ENCODE measurements at places on chromosomes 12 and 14.

DNA sequence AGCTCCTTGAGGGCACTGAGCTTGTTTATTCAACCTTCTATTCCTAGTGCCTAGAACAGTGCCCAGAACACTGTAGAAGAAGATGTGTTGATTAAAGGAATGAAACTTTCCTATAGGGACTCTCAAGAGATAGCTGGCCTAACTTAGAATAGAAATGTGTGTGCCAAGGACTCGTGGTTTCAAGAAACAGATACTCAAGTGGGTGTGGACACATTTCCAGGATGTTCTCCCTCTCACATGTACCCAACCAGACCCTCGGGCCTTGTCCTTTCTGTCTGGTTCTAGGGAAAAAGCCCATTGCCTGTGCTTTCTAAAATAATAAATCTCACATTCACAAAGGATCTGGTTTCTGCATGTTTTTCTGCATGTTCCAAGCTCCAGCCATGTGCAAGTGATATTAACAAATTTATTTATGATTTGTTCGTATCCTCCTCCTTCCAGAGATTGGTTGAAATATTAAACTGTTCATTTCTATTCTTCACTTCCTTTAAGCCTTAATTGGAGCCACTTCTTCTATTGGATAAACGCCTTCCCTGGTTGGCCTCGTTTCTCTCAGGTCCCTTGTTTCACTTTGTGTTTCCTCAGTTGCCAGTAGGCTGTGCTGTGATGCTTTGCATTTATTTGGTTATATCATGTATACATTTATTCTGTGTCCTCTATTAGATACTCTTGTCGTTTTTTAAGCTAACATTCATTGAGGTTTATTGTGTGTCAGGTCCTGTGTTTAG lies 89.8 kb downstream of the CRADD start:
- no peak for DNase-seq

DNA sequence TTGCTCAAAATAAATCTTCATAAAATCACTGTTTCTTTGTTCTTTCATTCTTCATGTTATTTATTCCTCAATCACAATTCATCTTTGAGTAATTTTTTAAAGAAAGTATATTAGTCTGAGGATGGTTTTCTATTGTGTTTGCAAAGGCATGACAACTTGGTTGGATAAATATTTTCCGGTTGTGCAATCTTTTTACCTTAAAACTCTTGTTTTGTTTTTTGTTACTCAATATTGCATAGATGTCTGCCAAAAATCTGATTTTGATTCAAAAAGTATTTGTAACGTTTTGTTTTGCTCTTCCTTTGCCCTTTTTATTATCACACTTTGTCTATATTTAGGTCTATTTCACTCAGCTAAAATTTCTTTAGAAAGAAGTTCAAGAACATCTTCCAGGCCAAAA lies 86.2 kb upstream of the SYT1 start:
- no peak for DNase-seq

DNA sequence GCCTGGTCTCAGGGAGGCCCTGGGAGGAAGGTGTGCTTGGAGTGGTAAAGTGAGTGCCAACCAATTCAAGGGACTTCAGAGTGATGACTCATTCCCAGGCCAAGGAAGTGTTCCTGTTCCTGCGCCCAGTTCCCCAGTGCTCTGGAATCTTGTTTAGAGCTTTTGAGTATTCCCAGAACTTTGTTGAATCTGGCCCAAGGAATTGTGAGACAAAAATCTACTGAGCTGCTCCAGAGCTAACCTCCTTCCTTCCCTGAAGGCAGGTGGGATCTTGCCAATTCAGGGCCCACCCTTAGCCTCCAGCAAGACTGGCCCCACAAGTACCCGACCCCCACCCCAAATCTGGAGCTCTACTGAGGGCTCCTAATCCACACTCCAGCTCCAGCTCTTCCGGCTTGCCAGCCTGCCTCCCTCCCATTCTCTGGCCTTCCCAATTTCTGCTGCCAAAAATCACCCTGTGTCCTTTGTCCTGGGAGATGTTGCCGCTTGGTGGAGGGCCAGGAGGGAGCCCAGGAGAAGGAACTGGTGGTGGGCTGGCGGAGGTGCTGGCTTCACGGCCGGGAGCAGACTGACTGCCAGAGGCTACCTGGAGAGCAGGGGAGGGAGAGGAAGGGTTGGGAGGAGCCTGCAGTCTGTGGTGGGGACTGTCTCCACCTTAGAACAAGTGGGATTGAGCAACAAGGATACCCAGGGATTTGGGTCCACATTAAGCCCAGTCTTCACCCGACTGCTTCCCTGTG lies 2.0 kb upstream of the ATN1 start:
- no peak for DNase-seq

DNA sequence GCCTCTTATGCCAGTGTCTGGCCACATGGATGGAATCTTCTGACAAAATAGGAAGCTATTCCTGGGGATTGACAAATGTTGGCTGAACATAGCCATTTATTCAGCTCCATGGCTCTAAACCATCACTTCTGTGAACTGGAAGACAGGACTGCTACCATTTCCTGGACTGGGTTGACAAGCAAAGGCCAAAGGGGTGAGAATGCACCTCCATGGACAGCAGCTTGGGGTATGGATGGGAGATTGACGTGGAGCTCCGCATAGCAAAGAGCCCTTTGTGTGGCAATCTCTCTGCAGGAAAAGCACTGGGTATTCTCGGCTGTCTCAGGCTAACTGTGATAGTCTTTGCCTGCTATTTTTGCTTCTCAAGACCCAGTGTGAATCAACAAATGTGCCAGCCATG lies 223.0 kb upstream of the EGLN3 start:
- DNase-seq: no peak

DNA sequence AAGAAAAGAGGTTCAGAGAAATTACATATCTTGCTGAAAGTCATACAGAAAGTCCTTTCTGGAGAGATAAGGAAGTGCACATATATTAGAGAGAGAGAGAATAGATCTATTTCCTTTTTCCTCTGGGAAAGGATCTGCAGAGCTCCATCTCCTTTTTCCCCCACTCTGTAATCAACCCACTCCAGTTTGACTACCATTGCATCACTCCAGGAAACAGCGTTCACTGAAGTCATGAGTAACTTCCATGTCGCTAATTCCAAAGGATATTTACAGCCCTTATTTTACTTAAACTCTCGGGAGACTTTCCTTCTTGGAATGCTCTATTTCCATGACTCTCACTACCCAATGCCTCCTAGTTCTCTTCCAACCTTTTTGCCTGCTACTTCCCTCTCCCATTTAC lies 72.5 kb upstream of the PARP11 start:
- no peak for DNase-seq

DNA sequence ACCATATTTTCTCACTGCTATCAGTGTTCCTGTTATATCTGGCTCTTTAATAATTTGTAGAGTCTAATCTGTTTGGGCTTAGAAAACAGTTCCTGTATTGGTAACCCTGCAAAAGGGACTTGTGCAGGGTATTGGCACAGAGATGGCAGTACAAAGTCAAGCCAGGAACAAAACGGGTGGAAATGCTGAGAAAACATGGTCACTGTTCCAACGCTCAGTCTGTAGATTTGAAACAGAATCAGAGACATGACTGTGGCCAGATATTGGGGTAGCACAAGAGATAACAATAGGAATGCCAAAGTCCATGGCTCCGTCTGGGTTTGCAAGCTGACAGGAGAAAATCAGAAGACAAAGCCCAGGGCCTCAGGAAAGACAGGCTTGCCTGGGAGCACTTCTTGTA lies 290.7 kb upstream of the PDE3A start:
- no peak for DNase-seq

DNA sequence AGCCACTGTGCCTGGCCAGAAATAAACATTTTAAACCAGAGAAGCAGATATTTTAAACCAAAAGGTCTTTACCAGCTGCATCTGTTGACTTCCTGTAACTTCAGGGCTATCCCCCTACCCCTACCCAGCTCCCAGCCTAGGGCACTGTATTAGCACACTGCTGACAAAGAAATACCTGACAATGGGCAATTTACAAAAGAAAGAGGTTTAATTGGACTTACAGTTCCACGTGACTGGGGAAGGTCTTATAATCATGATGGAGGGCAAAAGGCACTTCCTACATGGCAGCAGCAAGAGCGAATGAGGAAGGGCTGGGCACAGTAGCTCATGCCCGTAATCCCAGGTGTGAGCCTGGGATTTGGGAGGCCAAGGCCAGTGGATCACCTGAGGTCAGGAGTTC lies 26.0 kb downstream of the GEMIN2 start:
- DNase-seq: no peak

GRCh38 chr12:51911788-51912711 lies 4.7 kb downstream of the ACVRL1 start:
- DNase-seq: no peak

- DNase-seq: no peak
These were observed 7.0 kb downstream of the ZNF839 start for GRCh38 chr14:102326583-102326982.

- no peak for DNase-seq
These were observed 108.4 kb downstream of the BRMS1L start for GRCh38 chr14:35934499-35934898.

GRCh38 chr14:52922656-52923055 lies 28.2 kb downstream of the FERMT2 start:
- no peak for DNase-seq

- DNase-seq: no peak
These were observed 67.1 kb upstream of the SRSF5 start for GRCh38 chr14:69699748-69700303.

DNA sequence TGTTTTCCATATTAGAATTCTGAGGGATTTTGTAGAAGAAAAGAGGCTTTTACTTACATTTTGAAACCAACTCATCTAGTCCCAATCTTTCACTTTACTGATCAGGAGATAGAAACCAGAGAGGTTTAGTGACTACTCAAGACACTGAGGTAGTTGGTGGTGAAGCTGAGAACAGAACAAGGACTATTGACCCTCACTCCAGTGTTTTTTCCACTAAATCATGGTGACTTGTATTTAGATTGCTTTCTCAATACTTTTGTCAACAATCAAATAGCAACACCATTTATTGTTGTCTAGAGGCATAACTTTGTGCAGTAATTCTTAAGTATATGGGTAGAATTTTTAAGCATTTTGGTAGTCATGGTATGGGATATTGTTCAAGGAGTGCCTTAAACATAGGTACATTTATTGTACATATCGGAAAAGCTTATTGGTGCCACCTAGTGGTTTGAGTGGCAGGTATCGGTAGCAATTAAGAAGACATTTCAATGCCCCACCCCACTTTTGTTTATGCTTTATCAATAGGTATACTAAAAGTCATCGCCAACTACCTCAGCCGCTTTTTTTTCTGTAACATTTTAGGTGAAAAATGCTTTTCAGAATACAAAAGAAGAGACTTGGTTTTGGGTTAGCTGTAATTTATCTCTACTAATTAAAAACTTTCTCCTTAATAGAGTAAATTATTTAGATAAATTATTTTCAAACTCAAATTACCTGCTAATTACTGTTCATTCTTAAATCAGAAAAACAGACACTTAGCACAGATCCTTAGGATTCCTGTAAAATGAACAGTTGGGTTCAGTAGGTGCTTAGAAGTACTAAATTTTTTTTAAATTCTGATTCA lies 47.3 kb upstream of the PAWR start:
- DNase-seq: no peak

DNA sequence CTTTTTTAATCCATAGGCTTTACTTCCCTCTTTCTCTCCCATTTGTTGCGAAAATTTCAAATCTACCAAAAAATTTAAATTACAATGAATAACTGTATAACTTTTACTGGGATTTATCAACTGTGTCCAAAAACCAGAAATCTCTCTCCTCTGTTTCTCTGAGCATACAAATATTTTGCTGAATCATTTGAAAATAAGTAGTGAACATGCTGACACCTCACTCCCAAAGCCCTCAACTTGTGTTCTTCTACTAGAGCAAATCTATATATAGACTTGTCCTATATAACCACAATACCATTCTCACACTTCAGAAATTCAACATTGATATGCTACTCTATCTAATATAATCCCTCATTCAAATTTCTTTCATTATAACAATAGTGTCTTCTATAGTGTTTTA lies 53.1 kb downstream of the SLCO1C1 start:
- DNase-seq: no peak

DNA sequence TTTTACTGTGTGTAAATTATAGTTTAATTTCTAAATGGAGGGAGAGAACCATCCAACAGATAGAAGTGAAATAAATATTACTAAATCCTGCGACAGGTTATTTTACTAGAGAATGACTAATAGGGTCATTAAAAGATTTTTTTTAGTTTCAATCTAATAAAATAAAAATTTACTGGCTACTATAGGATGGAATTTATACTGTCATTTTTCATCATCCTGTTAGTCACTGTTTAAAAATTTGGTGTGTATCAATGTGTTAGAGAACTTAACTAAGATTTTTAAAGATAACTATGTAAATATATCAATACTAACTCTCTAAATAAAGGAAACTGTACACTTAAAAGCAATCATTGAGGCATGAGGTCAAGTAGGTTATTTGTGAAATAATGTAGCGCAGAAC lies 41.1 kb upstream of the CDKN3 start:
- no peak for DNase-seq

GRCh38 chr12:111010061-111010460 lies 89.7 kb upstream of the MYL2 start:
- no peak for DNase-seq

GRCh38 chr12:9331218-9331626 lies 123.0 kb upstream of the PZP start:
- DNase-seq: peak; percentile 52

GRCh38 chr12:66644151-66644550 lies 34.7 kb downstream of the GRIP1 start:
- no peak for DNase-seq

GRCh38 chr12:89245090-89245489 lies 107.2 kb downstream of the DUSP6 start:
- no peak for DNase-seq

DNA sequence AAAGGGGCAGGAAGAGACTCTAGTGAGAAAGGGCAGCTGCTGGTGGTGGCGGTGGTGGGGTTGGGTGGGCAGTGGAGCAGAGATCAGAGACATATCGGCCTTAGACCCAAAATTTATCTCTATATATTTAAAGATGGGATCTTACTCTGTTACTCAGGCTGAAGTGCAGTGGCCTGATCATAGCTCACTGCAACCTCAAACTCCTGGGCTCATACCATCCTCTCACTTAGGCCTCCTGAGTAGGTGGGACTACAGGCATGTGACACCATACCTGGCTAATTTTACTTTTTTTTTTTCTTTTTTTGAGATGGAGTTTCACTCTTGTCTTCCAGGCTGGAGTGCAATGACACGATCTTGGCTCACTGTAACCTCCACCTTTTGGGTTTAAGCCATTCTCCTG lies 18.6 kb upstream of the ITGA5 start:
- DNase-seq: no peak

GRCh38 chr12:43098071-43098470 lies 453.9 kb downstream of the ADAMTS20 start:
- no peak for DNase-seq

- DNase-seq: no peak
These were observed 33.0 kb upstream of the ATP2A2 start for GRCh38 chr12:110248096-110248447.

- DNase-seq: no peak
These were observed 141.0 kb upstream of the LMNTD1 start for GRCh38 chr12:25694072-25694471.

GRCh38 chr14:29350496-29350895 lies 577.2 kb downstream of the PRKD1 start:
- no peak for DNase-seq

GRCh38 chr14:58961045-58961731 lies 227.3 kb upstream of the DAAM1 start:
- DNase-seq: no peak

GRCh38 chr12:132771126-132771838 lies 9.7 kb upstream of the ANKLE2 start:
- DNase-seq: peak; percentile 73

- DNase-seq: peak; percentile 8
These were observed 226.8 kb downstream of the C12orf42 start for GRCh38 chr12:103268831-103269514.
